ENCODE measurements at places on chromosomes 3 and 15.

DNA sequence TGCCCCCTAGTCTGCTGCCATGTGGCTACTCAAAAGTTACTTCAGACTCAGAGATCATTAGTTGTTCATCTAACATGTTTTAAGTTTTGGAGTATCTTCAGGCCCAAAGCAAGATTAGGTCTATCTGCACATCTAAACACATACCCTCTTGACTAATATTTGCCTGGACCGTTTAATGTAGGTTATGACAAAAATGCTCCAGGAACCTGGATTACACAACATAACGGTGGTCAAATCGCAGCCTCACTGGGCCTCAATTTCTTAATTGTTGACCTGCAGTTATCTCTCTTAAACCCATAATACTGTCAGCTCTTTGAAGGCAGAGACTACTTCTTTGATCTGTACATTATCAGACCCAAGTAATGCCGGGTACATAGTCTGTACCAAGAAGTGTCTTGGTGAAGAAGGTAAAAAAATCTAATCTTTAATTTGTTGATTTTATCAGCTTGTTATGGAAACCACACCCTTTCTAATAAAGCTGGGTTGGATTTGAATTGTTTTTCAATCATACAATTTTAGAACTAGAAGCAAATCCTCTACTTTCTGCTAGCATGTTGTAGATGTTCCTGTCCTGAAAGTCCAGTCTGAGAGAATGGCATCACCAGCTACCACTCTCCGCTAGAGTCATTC lies 3.6 kb downstream of the SNRK start:
- no peak for DNase-seq

DNA sequence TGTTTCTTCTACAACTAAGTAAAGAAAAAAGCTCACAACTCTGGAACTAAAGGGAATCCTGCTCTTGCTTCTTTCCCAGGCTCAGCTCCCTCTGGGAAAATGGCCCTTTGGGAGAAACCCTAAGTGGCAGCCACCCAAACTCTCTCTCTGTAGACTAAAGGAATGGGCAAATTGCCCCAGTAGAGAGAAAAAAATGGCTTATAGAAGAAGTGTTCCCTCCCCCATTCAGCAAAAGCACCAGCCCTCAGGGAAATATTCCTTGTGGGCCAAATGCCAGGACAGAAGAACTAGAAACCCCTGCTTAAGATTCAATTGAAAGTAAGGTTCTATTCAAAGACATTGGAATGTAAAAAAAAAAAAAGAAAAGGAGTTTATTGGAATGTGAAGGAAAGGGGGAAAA lies 603.7 kb upstream of the ALCAM start:
- DNase-seq = no peak

DNA sequence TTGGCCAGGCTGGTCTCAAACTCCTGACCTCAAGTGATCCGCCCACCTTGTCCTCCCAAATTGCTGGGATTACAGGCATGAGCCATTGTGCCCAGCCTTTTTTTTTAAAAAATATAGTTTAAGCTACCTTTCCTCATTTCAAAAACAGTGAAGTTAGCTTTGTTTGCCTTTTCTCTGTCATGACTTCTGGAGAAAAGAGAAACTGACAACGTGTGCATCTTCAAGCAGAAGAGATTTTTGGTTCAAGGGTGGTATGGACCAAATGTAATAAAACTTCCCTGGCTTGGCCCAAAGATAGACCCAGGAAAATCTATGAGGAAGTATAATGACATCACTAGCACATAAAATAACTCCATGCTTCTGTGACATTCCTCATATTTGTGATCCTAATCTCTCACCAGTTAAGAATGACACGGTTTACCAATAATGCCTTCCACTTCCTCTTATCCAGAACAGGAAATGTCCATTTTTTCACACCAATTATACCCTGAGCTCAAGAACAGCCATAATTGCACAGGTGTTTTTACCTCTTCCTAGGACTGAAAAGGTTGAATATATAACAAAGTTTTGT lies 781.2 kb upstream of the NR2F2 start:
- DNase-seq = no peak

DNA sequence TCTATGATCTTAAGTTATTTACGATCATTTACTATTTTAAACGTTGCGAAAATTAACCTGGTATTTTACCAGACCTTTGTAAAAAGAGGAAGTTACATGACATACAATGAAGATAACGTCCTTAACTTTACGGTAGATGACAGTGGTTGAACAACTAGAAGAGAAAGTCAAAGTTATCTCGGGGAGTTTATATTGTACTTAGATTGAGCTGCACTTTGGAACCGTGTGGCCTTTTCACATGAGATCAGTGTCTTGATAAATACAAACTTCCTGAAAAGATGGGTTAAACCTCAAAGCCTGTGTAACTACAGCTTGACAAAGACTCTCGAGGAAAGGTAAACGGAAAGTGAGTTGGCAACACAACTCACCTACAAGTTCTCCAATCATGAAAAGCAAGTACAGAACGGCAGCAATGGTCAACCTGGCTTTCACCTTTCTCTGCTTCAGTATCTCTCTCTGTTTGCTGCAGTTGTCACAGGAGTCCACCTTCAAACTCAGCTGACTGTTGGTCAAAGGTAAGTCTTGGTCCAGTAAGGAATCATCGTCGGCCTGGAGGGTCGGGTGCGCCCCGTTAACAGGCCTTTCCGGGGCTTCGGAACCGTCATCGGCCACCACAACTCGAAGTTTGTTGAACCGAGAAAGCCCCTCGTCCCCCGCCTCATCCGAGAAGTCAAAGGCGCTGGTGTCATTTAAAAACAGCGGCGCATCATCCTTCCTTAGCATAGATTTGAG lies 793 bp downstream of the SLC30A4 start:
- DNase-seq = no peak

GRCh38 chr3:182045736-182046135 lies 334.0 kb downstream of the SOX2 start:
- DNase-seq = no peak

DNA sequence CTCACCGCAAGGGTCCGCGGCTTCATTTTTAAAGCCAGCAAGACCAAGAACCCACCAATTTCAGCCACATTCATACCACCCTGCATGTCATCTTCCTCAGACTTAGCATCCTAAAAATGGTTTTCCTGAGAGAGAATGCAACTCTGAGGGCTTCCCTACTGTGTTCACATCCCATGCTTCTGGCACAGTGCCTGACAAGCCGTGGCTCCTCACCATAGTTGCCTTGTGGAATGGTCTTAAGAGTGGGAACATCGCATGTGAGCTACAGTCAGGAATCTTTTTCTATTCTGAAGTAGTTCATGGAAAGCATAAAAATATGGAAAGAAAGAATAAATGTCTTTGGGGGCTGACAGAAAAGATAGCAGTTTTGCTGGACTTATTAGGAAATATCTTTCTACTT lies 120.3 kb downstream of the RAP2B start:
- DNase-seq = no peak

DNA sequence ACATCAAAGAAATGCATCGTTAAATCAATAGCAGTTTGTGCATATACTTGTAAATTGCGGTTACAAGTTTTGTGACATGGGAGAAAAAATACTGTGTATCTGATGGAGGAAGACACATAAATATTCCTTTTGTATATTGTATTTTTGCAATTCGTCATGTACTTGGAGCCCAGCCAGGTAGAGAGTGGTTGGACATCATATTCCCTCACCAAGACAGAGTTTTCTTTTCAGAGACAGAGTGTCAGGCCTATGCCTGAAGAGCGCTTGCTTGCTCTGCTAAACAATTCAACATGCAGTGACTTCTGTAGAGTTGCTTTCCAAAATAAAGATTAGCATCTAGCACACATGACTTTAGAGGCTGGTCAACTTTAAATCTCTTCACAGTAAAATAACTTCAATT lies 24.8 kb upstream of the MEIS2 start:
- DNase-seq = no peak

DNA sequence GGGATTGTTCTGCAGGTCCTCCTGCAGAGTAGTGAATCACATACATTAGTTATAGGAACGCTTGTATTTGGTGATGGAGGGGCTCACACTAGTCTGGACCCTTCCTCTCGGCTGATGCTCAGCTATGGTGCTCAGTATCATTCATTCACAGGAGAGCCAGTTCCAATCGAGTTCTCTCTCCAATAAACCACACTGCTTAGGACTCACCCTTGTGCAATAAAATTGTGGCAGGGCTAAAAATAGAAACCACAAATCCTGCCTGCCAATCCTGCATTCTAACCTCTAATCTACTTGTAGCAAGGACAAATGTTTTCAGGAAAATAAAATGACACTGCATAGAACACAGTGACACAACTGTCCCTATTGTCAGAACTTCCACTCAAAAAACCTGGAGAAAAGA lies 138.4 kb upstream of the TBL1XR1 start:
- DNase-seq = no peak

DNA sequence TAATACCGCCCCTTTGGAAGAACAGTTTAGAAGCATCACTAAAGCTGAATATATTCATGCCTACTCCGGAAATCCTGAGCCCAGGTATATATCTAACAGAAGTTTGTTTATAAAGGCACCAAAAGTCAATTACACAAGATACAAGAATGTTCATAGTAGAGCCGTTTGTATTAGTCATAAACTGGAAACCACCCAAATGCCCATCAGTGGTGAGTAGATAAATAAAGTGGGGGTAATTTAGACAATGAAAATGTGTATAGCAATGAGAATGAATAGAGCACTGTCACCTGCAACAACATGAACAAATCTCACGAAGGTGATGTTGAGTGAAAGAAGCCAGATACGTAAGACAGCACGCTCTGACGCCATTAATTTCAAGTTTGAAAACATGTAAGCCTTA lies 68.3 kb upstream of the GLCE start:
- no peak for DNase-seq

- DNase-seq = no peak
These were observed 43.3 kb downstream of the UBXN7 start for GRCh38 chr3:196388956-196389355.

DNA sequence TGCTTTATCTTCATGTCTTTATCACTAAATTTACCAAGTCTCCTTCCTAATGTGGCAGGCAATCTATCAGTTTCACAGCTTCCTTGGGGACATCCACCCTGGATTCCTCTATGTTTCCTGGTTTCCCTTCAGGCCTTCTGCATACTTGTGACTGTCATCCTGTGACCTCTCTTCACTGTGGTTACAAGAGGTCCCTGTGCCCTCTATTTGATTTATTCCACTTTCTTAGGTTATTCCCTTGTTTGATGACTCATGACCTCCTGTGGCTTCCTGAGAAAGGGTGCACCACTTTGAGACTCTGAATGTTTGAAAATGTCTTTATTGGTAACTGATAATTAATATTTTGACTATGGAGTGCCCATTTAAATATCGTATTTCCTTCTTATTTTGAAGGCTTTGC lies 60.5 kb upstream of the KY start:
- DNase-seq = no peak

DNA sequence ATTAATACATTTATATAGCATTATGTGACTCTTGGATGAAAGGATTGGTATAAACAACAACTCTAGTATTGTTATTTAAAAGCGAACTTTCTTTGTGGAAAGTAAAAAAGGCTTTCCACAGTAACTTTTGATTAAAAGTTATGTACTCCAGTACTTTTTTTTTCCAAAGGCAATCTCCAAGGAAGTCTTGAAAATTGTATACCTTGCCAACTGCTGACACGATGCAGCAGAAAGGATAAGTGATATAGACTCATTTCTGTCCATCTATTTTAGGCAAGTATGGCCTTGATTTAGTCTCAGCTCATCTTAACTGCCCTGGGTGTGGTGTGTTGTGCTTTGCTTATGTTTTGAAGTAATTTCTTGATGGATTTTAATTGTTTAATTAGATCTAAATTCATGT lies 79.7 kb downstream of the OTOL1 start:
- no peak for DNase-seq

GRCh38 chr15:82854554-82854953 lies 45.1 kb downstream of the WHAMM start:
- DNase-seq = no peak

- no peak for DNase-seq
These were observed 79.0 kb downstream of the EPHA3 start for GRCh38 chr3:89186456-89186855.
